Activated CD4-positive, alpha-beta T cell treated with anti-CD3 and anti-CD28 coated beads for 1 hour (primary cell): ENCODE measurements at places on chromosomes 2 and 18.

GRCh38 chr2:129806317-129806716 is 173.1 kb upstream of the RAB6C start:
- DNase-seq, result no peak

- DNase-seq, result no peak
These were observed 27.8 kb downstream of the SPIRE1 start for GRCh38 chr18:12630136-12630535.

DNA sequence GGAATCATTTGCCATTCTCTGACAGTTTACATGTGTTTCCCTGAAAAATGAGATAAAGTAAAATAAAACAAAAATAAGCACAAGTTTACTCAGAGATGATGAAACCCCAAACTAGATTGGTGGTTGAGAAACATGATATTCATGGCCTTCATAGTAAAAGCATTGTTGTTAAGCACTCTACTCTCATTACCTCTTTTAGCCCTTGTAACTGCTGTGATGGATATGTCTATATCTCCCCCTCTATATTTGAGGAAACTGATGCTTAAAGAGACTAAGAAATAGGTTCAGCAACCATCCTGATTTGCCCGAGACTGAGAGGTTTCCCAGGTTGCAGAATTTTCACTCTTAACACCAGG is 33.9 kb upstream of the GALNT3 start:
- DNase-seq, result no peak

DNA sequence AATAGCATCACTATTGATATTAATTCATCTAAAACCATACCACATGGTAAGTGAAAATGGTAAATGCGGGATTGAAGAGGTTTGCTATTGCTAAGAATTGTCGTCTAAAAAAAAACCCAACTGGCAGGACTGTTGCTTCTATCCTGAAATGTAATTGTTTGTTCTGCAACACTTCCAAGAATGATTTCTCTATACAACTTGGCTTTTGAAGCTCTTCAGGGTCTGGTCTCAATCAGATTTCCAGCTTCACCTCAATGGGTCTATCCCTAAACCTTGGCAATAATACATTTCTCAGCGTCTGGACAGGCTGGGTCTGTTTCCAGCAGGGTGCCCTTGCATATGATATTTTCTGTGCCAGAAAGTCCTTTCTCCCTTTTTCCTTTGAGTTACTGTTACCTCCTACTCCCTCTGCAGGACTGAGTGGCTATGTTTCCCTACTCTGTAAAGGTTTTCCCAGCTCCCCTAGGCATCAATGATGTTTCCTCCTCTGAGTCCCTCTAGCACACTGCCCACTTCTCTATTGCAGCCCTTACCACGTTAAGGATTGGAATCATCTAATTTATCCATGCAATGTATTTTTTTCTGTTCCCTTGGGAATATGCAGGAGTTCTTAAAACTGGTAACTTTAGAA is 118.2 kb upstream of the REV1 start:
- no peak for DNase-seq

GRCh38 chr2:46086578-46087070 is 210.6 kb upstream of the EPAS1 start:
- no peak for DNase-seq

- DNase-seq, result no peak
These were observed 206.8 kb upstream of the ERBB4 start for GRCh38 chr2:212745359-212745758.

GRCh38 chr2:144682248-144682647 is 162.3 kb upstream of the ZEB2 start:
- DNase-seq, result no peak

GRCh38 chr18:56517196-56517595 is 121.2 kb downstream of the TXNL1 start:
- no peak for DNase-seq

DNA sequence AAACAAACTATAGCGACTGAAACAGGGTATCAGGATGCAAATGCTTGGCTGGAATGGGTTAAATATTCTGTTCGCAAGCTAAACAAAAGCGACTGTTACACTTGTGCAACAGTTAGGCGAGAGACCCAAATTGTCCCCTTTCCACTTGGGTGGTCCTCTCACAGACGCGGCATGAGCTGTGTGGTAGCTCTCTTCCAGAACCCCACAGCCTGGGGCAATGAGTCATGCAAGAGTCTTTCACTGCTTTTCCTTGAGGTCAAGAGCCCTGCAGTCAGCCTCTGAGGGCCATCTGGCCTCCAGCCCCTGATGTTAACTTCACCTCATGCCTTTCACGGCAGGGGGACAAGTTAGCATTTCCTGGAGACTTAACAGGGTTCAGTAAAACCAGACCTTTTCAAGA is 25.7 kb downstream of the SULT1C4 start:
- DNase-seq, result no peak
